ENCODE measurements at places on chromosomes 7 and 10.

DNA sequence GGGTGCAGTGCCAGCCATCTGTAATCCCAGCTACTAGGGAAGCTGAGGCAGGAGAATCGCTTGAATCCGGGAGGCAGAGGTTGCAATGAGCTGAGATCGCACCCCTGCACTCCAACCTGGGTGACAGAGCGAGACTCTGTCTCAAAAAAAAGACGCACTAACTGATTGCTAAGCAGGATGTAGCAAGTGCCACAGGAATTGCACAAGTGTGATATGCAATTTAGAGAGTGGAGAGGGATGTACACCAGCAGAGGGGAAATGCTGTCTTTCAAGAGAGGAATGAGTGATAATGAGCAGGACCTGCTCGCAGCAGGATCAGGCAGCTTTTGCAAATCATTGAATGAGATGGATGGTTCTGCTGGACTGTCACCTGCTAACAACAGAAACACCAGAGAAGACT lies 13.3 kb upstream of the SLC16A12 start:
- peak; percentile 33 for DNase-seq

DNA sequence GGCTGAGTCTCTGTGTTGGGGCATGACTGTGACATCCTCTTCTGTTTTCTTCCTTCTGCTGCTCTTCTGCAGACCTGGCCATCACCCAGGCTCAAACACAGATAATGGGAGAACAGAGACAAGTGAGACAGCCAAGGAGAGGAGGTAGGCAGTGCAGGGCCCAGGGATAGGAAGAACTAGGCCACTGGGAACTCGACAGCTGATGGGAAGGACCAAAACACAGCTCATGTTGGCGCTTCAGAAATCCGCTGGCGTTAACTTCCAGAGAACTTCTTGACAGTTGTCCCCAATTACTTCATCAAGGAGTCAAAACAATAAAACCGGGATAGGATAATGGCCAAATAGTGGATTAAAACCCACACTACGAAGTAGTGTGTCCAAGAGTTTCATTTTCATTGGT lies 97.0 kb upstream of the PALS2 start:
- no peak for DNase-seq

DNA sequence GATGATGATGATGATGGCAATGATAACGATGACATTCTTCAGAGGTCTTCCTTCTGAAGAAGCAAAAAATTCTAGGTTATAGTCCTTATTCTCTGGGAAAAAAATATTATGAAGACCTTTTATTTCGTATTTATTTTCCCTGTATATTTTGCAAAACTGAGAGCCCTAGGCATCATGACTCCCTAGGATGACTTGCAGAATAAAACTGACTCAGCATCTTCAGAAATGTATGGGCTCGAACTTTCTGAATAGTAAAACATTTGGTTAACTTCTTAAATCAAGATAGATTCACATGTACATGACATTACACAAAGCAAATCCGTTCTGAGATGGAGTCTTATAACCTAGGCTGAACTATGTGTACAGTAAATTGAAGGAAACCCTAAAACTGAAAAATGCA lies 29.4 kb downstream of the DKK1 start:
- no peak for DNase-seq

GRCh38 chr7:99541212-99541611 lies 10.7 kb downstream of the FAM200A start:
- DNase-seq, result no peak

DNA sequence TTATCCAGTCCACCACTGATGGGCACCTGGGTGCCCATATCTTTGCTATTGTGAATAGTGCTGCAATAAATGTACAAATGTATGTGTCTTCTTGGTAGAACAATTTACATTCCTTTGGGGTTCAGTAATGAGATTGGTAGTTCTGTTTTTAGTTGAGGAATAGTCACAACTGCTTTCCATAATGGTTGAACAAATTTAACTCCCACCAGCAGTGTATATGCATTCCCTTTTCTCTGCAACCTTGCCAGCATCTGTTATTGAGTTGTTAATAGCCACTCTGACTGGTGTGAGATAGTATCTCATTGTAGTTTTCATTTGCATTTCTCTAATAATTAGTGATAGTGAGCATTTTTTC lies 27.8 kb downstream of the COA1 start:
- DNase-seq, result no peak

- no peak for DNase-seq
Observed at GRCh38 chr7:68700414-68700813, 897.9 kb upstream of the AUTS2 start.

DNA sequence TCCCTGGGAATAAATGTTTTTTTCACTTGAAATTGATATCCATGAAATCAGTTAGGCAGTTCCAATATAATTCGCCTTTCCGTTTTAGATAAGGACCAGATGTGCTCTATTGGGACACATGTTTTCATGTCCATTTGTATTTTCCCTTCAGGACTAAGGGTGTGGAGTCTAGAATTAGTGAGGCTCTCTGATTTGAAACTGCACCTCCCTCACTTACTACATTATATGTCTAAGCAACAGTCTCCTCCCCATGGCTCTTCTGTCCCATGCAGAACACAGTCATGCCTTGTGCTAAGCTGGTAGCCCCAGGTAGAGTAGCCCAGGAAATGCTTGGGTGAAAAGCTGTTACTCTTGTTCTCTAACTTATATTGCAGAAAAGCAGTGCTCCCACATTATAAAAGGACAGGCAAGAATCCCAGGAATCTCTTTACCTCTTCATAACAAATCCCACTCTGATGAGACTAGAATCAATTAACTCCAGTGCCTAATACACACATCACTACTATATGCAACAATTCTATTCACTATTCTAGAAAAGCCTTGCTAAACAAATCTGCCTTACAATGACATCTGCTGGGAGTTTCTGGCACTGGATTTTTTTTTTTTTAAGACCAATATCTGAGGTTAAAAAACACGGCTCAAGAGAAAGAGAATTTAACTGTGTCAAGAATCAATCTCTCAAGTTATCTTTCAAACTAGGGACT lies 293.9 kb downstream of the SNX13 start:
- DNase-seq, result no peak

GRCh38 chr7:93148727-93149126 lies 542 bp upstream of the SAMD9L start:
- no peak for DNase-seq

DNA sequence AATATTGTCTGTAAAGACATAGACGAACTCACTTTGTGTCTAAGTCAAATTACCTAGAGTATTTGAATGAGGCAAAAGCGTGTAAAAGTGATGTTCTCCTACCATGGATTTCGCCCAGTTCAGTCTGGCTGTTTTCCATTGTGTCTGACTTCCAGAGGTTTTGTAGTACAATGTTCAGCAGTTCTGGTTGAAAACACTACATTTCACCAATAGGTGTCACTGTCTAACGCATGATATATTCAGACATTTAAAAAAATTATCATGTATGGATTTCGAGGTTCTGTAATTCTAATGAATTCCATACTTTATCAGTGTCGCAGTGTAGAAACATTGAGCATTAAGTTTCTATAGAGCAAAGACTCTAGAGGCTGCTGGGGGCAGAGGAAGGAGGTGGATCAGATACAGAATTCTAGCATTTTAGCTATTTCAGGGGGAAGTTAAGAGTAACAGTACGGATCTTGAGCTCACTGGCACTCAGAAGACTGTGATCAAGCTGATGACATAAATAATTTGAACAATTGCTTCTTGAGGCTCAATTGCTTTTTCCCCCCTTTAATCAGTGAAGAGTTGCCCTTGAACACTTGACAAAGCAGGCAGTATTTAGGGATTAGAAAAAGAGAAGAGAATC lies 196.9 kb upstream of the RHOBTB1 start:
- peak; percentile 7 for DNase-seq

- no peak for DNase-seq
Observed at GRCh38 chr10:16271571-16271970, 165.2 kb upstream of the PTER start.

DNA sequence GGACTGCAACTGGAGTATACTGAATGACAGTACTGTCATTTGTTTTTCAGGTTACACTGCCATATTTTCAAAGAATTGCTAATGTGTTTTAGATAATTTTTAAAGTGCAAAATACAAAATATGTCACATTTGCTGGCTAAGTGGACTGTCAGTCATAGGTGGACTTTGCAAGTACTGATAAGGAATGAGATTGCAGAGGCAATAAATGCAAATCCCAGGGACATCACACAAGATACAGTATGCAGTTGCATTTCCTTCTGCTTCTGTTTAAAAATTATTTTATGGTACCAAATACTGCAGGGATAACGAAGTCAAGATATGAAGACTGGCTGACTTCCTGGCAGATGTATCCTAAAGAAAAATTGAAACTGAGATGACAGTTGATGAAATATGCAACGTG lies 237.6 kb upstream of the MAGI2 start:
- DNase-seq, result no peak

DNA sequence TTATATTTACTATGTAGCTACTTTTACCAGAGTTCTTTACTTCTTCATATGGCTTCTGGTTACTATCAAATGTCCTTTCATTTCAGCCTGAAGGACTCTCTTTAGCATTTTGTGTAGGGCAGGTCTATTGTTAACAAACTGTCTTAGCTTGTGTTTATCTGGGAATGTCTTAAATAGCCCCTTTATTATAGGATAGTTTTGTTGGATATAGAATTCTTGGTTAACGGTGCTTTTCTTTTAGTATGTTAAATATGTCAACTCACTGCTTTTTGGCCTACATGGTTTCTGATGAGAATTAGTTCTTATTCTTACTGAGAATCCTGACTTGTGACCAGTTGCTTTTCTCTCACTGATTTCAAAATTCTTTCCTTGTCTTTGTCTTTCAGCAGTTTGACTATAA lies 169.0 kb downstream of the ADK start:
- no peak for DNase-seq

DNA sequence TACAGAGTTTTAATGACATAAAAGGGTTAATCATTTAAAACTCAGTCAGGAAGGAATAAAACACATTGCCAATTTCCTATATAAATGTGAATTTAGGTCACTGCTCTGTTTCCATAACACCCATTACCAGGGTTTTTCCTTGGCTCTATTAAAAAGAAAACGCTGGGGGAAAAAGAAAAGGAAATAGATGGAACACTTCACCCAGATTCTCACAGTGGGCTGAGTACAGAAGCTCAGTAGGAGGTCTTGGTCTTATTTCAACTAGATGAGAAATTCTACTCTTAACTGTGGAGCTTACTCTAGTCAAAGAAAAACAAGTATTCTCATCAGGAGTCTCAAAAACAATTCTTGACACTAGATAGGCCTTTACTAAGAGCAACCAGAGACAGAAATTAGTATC lies 36.5 kb downstream of the GLUD1 start:
- DNase-seq, result no peak

GRCh38 chr7:128454808-128455542 lies 703 bp upstream of the HILPDA start:
- peak; percentile 42 for DNase-seq

- DNase-seq, result no peak
Observed at GRCh38 chr7:32533276-32534029, 38.2 kb downstream of the AVL9 start.

- DNase-seq, result no peak
Observed at GRCh38 chr7:158832994-158833393, 3.7 kb upstream of the ESYT2 start.
